ENCODE measurements at places on chromosomes 11 and 22.

- DNase-seq = no peak
Measured at GRCh38 chr11:121873766-121874165, 242.2 kb downstream of the BLID start.

GRCh38 chr11:57301711-57302423 lies 22.9 kb downstream of the TNKS1BP1 start:
- no peak for DNase-seq

DNA sequence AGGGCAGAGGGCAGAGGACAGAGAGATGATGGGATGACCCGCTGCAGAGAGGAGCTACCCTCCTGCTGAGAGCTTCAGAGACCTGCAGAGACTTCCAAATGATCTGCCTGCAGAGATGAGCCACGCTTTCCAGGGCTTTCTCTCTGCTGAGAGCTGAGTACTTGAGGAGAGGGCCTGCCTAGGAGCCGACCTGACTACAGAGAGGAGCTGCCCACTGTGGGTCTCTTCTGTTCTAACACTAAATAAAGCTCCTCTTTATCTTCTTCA lies 45.9 kb upstream of the SC5D start:
- no peak for DNase-seq

- DNase-seq = no peak
Measured at GRCh38 chr11:77884186-77884828, 63.4 kb downstream of the AAMDC start.

GRCh38 chr11:118939953-118940598 lies 14.3 kb upstream of the BCL9L start:
- no peak for DNase-seq

All from renal cortical epithelial cell (primary cell).